Naive B cell (primary cell): ENCODE measurements at places on chromosomes 6 and 20.

GRCh38 chr6:166415306-166415705, 32.6 kb upstream of the MPC1 start:
- DNase-seq, result no peak

DNA sequence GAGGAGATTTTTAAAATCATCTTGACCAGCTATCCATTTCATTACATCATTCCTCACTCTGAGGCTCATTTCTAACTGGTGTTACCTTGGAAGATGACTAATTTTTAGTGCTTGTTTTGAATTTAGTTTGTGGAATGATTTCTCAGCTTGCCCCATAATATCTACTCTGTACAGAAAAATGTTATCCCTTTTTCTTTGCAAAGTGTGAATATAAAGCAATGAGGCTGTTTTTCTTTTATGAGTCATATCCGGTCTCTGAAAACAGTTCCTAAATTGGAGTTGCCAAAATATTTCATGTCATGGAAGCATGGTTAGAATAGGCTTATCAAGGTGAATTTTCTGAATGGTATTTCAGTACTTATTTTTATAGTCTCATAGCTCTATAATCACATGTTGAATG, 43.8 kb downstream of the FUT9 start:
- no peak for DNase-seq

- DNase-seq, result no peak
Measured at GRCh38 chr20:17525650-17526049, 5.5 kb downstream of the BFSP1 start.

DNA sequence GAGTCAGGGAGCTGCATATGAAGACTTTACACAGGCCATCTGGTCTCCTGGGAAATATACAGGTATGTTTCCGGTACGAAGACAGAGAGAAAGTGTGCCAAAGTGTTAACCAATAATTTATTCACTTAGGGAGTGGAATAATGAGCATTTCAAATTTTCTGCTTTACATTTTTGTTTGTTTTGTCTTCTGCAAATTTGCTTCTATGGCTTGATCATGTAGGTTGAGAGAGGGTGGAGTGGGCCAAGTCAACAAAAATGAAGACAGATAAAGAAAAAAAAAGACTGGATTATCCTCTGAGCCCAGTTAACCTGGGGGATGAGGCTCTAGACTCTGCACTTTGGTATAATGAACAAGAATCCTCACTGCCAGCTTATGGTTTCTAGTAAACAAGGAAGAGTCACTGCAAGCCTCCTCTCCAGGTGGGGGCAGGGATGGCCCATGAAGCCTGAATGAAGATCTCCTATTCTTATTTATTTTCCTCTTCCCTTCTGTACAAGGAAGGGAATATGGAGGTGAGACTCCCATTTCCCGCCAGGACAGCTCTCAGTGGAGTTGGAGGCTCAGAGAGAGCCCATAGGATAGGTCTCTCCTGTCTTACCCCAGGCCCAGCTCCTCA, 37.7 kb downstream of the KCNK17 start:
- DNase-seq, result no peak

DNA sequence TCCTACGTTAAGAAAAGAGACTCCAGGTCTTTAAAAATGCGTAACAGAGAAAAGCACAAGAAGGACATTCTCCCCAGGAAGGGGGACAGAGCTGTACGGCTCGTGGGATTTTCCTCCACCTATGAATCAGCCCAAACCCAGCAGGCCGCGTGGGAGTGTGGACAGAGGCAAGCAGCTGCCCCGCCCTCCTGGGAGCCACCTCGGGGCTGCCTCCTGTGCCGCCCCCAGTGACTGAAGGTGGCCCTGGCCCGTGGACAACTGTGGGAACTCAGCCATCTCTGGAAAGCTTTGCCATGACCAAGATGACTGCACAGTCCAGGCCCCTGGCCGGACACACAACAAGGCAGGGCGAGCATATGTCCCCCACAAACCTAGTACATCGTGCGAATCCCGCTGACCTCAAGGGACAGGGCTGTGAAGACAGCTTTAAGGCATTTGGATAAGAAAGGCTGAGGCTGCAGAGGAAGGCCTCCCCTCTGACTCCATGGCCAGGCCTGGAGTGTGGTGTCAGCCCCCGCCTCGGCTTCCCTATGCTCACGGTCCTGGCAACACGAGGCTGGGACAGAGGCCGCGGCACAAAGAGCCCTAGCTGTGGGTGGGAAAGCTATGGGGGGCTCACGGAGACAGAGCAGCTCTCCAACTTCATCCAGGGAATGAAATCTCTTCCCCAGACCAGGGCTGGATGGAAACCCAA, 26.9 kb downstream of the PXDC1 start:
- no peak for DNase-seq

- DNase-seq, result no peak
Measured at GRCh38 chr6:132414761-132415160, 13.5 kb upstream of the MOXD1 start.
